Thoracic aorta (tissue), 2 donors: ENCODE measurements at places on chromosomes 7 and 10. TPM values are rescaled to one million over a fixed set of nuclear protein-coding genes. Genes with fewer than 3 reads are reported as not detected.

- DNase-seq: no peak
Observed at GRCh38 chr10:317271-317769, 182.1 kb downstream of the ZMYND11 start.

GRCh38 chr7:114825423-114825951, 96.4 kb upstream of the MDFIC start:
- no peak for DNase-seq

DNA sequence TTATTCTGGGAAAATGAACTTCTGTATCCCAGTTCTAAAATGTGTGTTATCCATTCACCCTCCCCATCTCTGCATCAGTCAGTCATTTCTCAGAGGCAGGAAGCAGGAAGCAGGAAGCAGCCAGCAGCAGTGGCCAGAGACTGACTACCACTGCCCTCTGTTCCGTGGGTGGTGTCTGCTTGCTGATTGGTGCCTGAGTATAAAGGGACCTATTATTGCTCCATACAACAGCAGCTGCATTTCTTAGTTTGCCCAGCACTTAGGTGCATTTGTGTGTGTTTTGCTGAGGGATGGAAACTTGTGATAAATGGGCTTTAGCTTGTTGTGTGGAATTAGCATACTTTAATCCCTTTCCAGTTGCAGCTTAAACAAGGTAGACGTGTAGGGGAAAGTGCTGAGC, 582.2 kb downstream of the SORCS1 start:
- no peak for DNase-seq

- no peak for DNase-seq
Observed at GRCh38 chr10:103765981-103766380, 89.4 kb downstream of the SH3PXD2A start.

DNA sequence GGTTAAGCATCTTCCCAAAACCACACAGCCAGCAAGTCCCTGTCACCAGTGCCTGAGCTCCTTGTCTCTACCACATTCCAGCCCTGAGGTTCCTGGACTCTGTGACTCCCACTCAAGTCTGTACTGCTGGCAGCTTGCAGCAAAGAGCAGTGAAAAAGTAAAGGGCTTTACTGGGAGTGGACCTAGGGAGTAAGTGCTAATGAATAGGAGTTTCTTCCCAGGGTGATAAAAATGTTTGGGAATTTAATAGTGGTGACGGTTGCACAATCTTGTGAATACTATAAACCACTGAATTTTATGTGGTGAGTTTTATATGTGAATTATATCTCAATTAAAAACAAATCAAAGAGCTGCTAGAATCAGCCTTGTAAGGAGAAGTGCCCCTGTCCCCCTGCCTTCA, 22.6 kb downstream of the HSPA12A start:
- DNase-seq: no peak

GRCh38 chr10:133422223-133422806, 2.1 kb downstream of the SPRN start:
- no peak for DNase-seq

DNA sequence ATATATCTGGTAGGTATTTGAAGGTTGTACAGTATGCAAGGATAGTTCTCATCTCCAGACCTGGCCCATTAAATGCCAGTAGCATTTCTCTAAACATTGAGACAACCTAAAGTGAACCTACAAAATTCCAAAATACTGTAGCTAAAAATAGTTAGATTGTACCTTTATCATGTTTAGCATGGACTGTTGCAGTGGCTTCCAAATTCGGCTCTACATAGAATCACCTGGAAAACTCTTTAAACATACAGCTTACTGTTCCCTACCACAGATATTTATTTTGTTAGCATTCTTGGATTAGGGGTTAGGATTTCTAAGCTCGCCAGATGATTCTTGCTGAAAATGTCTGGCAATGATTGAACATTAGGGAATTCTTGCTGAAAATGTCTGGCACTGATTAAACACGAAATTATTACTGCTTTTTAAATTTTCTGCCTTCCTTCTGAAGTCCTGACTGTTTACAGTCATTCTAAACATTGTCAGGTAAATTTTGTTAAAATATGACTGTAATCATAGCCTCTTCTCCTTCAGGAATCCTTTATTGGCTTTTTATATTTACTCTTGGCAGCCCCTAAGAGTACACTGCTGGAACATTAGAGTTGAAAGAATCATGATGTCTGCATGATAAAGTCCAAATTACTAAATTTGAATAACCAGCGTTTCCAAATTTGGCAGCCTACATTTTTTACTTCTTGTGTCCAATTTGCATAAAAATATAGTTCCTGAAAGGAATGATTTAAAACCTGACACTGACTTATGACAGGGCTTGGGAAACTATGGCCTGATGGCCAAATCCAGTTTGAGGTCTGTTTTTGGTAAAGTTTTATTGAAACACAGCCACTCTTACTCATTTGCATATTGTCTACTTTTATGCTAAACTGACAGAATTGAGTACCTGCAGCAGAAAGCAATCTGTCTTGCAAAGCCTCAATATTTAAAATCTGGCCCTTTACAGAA, 40.3 kb downstream of the SHOC2 start:
- no peak for DNase-seq

DNA sequence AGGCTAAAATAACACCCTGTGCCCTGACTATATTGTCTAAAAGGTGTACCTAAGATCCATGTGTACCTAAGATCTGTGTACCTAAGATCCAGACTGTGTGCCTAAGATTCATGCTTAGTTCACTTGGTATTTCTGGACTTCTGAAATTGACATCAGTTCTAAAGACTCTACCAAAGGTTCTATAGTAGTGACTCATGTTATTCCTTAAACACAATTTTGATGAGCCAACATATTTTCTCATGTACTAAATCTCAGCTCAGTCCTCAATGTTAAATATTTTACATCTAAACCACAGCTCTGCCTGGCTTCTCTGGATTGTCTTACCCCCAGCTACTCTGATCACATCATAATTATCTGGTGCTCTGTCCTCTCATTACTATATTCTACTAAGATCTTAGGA, 802.3 kb upstream of the SORCS1 start:
- no peak for DNase-seq

GRCh38 chr7:129778770-129779601, 167.5 kb downstream of the NRF1 start:
- DNase-seq: no peak

DNA sequence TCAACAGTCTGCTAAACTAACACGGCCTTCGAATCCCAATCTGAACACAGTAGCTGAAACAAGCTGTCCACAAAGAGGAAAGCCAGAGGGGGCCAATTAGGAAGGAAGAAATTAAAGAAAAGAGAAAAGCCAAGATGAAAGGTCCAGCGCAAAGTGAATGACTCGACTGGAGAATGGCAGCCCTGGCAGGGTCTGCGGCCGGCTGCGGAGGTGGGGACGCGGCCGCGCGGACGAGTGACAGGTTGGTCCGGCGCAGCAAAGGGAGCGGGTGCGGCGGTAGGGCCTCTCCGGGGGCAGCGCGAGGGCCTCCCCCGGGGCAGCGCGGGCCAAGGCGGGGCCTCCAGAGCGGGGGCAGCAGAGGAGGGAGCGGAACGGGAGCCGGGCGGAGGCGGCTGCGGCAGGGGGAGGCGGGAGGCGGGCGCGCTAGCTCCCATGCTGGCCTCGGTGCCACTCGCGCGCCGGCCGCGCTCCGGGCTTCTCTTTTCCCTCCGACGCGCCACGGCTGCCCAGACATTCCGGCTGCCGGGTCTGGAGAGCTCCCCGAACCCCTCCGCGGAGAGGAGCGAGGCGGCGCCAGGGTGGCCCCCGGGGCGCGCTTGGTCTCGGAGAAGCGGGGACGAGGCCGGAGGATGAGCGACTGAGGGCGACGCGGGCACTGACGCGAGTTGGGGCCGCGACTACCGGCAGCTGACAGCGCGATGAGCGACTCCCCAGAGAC, at the start of gene VWC2:
Gene VWC2 (plus strand): TSS at position 421 of the 718 bp plus-strand sequence. CDS start 1,798 bp downstream, outside the sequence.
- no peak for DNase-seq

GRCh38 chr7:140667476-140667875, 5.3 kb upstream of the ADCK2 start:
- no peak for DNase-seq

- DNase-seq: no peak
Observed at GRCh38 chr10:20616056-20616671, 280.9 kb downstream of the NEBL start.

- DNase-seq: no peak
Observed at GRCh38 chr10:36412942-36413341, 712.5 kb upstream of the ANKRD30A start.

GRCh38 chr7:92916770-92917224, 80.4 kb upstream of the CDK6 start:
- DNase-seq: no peak

DNA sequence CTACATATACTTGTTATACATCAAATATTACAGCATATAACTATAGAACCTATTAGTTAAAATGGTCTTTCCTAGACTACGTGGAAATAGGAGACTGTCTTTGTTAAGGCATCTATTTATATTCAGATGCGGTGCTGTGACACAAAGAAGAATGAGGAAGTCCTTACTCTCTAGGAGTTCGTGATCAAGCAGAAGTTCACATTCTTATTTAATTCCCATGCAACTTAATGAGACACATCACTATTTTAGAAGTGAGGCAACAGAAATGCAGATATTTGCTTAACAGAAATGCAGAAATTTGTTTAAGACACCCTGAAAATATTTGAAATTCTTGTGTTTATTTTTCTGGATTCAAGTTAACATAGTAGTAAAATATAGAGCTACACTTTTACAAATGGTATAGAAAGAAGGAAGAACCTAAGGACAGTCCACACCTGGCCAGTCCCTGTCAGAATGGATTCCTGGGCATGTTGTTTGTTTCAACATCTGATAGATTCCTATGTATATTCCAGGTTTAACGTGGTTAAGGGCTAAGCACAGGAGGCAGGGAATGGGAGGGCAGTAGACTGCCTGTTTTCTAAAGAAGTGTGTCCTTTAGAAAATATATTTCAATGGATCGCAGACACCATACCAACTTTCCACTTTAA, 70.6 kb upstream of the NXPH1 start:
- DNase-seq: no peak

GRCh38 chr10:3213758-3214515, 41.4 kb upstream of the PITRM1 start:
- DNase-seq: no peak

The OTUD1 gene
- 13.3 TPM for total RNA-seq

The MSMB gene
- total RNA-seq: not detected

The COBL gene
- 1.6 TPM for total RNA-seq
